MM.1S (cell line): ENCODE measurements at places on chromosomes 6 and 20.

- H3K27me3 ChIP-seq: no peaks in the 10 kb centered on the region
- no peaks in the 10 kb centered on the region for H3K36me3 ChIP-seq
- no peak overlapping the region for H3K27ac ChIP-seq
- no peak overlapping the region for H3K4me3 ChIP-seq
Measured at GRCh38 chr6:35092362-35093117, 48.6 kb downstream of the TCP11 start.

DNA sequence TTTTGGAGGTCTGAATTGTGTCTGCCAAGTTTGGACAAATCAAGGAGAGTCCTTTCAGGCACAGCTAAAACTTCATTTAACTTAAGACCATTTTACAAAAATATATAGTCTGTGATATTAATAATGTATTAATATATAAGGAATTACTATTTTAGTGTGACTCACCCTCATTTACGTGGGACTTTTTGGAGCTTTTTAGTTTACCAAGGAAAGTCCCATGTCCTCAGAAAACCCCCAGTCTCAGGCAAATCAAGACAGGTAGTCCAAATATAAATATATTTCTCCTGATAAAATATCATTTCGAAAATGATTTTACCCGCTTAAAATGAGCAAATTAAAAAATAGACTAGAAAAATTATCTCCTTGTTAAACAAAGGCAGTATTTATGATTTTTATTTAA is 479.0 kb downstream of the PKHD1 start:
- no peak for DNase-seq
- no peak overlapping the region for H3K27ac ChIP-seq
- H3K36me3 ChIP-seq: no peaks in the 10 kb centered on the region
- H3K4me3 ChIP-seq: no peak overlapping the region

- H3K27me3 ChIP-seq: no peaks in the 10 kb centered on the region
- DNase-seq: no peak
- H3K4me3 ChIP-seq: no peak overlapping the region
- no peaks in the 10 kb centered on the region for H3K36me3 ChIP-seq
Measured at GRCh38 chr20:48284837-48285236, 499.6 kb upstream of the SULF2 start.

GRCh38 chr6:3341467-3341866 is 82.7 kb downstream of the PSMG4 start:
- DNase-seq: no peak
- H3K4me1 ChIP-seq: peaks cover 15% of the 10 kb centered on the region
- no peak overlapping the region for H3K4me3 ChIP-seq
- H3K27ac ChIP-seq: no peak overlapping the region

GRCh38 chr20:8082989-8083388 is 49.1 kb upstream of the PLCB1 start:
- DNase-seq: no peak
- H3K27ac ChIP-seq: no peak overlapping the region
- H3K4me1 ChIP-seq: no peaks in the 10 kb centered on the region
- no peaks in the 10 kb centered on the region for H3K36me3 ChIP-seq
- no peak overlapping the region for H3K4me3 ChIP-seq
- H3K27me3 ChIP-seq: no peaks in the 10 kb centered on the region
